ENCODE measurements at places on chromosomes 7 and 10.

GRCh38 chr10:36473122-36473521, 652.3 kb upstream of the ANKRD30A start:
- no peak for DNase-seq

DNA sequence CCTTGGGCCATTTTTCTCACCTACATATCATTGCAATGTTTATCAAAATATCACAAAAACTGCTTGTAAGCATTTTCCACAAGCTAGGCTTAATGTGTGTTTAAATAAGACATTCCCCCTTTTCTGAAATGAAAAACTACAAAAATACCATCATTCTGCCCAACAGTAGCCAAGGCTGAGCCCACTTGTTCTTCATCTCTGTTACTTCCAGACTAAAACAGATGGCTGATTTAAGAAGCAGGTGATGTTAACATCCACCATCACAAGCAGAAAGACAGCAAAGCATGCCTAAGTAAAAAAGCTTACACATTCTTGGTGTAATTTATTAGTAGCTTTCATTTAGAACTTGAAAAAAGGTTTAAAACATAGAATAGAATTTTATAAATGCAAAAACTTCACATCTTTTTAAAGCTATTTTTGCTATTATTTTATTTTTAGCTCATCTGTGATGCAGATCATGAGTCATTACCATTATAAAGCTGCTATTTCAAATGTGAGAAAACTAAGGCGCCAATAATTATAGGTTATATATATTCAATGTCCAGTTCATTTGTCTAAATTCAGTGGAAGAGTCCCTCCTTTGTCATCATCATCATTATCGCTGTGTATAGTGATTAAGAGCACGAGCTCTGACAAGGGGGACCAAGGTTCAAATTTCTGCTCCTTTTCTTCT, 109.4 kb downstream of the RELN start:
- DNase-seq = no peak

GRCh38 chr10:44056206-44056605, 328.7 kb downstream of the CXCL12 start:
- no peak for DNase-seq

- DNase-seq = no peak
These were observed 906.2 kb downstream of the LRMDA start for GRCh38 chr10:76337641-76338040.

GRCh38 chr10:57098146-57098545, 737.1 kb upstream of the ZWINT start:
- no peak for DNase-seq

DNA sequence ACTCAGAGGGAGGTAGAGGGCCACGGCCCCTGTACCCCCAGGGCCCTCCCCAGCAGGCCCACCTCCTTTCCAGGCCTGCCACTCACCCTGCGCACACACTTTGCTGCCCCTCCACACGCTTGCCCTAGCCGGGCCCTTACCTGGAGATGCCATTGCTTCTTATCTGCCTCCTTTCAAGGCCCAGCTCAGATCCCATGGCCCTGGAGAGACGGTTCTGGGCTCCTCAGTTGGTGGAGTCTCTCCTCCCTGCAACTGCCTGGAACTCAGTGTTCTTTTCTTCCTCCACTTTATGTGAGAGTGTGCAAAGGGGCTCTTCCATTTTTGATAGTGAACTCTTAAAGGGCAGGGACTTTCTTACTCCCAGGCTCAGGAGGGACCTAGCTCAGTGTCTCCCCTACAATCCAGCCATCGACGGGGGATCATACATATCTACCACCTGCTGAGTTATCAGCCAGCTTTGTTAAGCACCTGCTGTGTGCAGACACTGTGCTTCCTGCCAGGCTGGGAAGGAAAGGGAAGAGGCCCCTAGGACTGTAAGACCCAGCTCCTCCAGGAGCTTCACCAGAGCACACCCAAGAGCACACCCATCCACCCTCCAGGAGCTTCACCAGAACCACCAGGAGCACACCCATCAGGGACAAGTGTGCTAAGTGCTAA, 89.3 kb upstream of the MACROH2A2 start:
- no peak for DNase-seq

- DNase-seq = no peak
These were observed 272.2 kb downstream of the SNX13 start for GRCh38 chr7:17668122-17668521.

GRCh38 chr7:88200789-88201188, 19.0 kb downstream of the SRI start:
- no peak for DNase-seq

GRCh38 chr7:36262309-36263094, 109.4 kb downstream of the EEPD1 start:
- no peak for DNase-seq

Data from stimulated activated CD8-positive, alpha-beta memory T cell treated with anti-CD3 and anti-CD28 coated beads, Interleukin-2, amount 100 ng/mL, for 48 hours (primary cell).